ENCODE measurements at places on chromosomes 12 and 14. TPM values are rescaled to one million over a fixed set of nuclear protein-coding genes. Genes with fewer than 3 reads are reported as not detected.
A peak's percentile ranks its signal among the peaks of the same experiment; 100 is the strongest.

The AHNAK2 gene
- total RNA-seq: 0.02 TPM

The FAM90A1 gene
- 0.31 TPM for total RNA-seq

The PDZRN4 gene
- total RNA-seq: not detected

DNA sequence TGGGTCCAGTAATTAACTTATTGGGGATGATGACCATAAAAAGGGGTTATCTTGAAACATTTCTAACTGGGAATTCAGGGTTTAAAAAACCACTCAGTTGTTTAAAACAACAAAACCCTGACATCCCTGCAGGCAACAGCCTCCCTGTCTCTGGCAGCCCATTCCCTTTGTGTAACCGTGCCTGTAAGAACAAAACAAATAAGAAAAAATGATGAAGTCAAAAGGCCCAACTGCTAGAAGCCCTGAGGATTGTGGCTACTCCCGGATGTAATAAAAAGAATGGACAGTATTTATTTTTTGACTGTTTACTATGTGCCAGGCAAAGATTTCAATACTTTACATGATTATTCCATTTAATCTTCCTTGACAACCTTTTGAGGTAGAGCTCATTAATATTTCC, 75.3 kb downstream of the TMCC3 start:
- no peak for DNase-seq

DNA sequence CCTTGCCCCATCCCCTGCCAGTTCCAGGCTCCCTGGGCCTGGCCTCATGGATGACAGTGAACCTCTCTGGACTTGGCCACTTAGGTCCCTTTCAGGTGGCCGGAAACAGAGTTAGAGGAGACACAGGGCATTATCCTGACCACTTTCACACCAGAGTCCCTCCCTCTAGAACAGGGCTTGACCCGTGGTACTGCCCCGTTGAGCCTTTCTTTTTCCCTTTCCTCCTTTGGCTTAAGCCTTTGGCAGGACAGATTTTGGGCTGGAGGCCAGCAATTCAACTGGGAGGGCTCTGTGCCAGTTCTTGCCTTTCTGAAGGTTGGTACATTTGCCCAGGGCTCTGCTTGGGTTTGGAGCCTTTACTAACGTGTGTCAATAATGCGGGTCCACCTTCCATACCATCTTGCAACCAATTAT, 22.8 kb downstream of the TPCN1 start:
- no peak for DNase-seq

DNA sequence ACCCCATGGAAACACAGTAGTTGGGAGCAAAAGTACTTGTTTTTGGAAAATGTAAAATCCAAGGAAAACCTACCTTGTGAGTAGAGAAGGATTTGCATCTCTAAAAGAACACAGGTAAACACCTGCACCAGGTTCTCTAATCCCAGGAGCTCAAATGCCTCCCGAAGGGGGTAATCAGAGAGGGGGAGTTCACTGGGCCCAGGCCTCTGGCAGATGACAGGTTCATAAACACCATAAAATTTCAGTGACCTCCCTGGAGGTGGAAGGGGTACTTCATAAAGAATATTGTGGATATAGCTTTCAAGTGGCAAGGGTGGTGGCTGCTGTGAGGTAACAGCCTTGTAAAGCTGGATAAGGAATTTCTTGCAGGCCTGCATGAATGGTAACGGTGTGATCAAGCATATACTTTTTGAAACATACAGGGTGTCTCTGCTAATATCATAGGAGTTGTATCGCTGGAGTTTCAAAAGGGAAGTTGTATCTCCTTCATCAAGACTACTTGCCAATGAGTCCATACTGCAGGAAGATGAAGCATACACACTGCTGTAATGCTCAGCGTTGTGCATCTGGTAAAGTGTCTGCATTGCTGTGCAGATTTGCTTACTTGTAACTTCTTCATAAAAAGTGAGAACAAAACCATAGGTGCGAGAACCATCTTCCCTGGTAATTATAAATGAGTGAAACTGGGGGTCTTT, 111.3 kb downstream of the DENND5B start:
- no peak for DNase-seq

- DNase-seq: no peak
These were observed 52.2 kb downstream of the LRP6 start for GRCh38 chr12:12214635-12215131.

The PFKM gene
- 87.3 TPM for total RNA-seq

DNA sequence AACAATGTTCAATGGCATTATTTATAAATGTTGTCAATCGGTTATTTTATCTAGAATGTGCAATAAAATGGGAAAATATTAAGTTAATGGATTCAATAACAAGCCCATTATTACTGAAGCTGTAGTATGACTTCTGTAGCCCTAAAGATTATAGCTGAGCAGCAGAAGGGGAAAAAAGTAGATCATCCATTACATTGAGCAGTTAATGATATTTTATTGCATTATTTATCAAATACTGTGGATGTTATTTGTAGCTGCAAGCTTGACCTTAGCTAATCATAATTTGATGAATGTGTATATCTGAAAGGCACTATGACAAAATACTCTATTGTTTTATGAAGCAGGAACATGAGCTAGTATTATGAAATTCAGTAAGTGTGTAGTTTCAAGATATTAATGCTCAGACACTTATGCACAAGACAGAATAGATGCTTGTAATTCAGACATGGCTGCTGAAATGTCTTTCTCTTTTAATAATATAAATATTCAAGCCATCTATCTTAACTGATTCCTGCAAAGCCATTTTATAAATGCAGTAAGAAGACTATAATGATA, 131.5 kb upstream of the MGAT4C start:
- DNase-seq: no peak

The ADAM21 gene
- total RNA-seq: not detected

GRCh38 chr12:12056951-12057350, 13.8 kb upstream of the BCL2L14 start:
- no peak for DNase-seq

GRCh38 chr12:14901228-14901562, 15.5 kb upstream of the MGP start:
- DNase-seq: no peak

- no peak for DNase-seq
These were observed 87.8 kb downstream of the KNTC1 start for GRCh38 chr12:122614839-122615238.

DNA sequence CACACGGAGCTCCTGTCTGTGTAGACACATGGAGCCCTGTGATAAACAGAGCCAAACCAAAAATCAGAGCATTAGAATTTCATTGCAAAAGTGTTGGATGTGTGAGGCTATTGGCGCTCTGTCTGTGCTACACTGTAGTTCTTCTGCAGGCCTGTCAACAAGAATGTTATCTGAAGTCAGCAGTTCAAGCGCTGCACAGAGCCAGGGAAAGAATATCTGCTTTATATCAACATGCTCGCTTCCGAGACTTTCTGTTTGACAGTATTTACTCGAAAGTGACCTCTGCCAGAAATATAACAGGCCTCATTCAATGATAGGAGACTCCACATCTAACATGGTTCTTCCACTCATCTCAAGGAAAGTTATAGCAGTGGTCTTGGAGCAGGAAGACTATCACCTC, 118.3 kb downstream of the CCER1 start:
- no peak for DNase-seq

The CNTN1 gene
- total RNA-seq: not detected

DNA sequence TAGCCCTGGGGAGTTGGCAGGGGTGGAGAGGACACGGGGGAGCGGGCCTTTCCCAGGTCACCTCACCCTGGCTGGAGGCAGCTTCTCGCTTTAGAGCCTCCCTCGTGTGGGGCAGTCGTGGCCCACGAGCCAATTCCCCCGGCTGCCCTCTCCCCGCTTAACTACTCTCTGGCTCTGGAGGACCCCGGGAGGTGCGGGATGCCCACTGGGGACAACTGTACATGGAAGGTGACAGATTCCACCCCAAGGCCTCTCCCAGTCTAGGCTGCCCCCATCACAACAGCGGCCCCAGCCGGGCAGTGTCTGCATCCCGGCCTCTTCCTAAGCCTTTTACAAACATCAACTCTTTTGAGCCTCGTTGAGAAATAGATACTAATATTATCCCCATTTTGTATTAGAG, 78.1 kb downstream of the KIF26A start:
- no peak for DNase-seq

DNA sequence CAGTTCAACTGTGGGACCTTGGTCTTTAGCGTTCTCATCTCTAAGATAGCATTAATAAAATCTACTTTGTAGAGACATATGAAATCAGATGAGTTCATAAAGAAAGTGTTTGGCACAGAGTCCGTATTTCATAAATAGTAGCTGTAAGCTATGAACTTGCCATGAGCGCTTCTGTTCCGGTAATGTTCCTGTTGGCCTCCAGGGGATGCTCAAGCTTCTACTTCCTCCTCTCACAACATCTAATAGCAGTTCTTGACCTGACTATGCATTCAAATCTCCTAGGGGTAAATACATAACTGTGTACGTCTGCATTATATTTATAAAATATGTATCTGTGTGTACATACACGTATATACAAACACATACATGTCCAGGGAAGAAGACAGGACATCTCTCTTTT, 288.2 kb upstream of the TMPO start:
- no peak for DNase-seq

GRCh38 chr12:54056110-54056509, 2.5 kb downstream of the HOXC4 start:
- DNase-seq: no peak

- DNase-seq: no peak
These were observed 42.6 kb downstream of the BEGAIN start for GRCh38 chr14:100544506-100545141.

The SDS gene
- not detected for total RNA-seq

DNA sequence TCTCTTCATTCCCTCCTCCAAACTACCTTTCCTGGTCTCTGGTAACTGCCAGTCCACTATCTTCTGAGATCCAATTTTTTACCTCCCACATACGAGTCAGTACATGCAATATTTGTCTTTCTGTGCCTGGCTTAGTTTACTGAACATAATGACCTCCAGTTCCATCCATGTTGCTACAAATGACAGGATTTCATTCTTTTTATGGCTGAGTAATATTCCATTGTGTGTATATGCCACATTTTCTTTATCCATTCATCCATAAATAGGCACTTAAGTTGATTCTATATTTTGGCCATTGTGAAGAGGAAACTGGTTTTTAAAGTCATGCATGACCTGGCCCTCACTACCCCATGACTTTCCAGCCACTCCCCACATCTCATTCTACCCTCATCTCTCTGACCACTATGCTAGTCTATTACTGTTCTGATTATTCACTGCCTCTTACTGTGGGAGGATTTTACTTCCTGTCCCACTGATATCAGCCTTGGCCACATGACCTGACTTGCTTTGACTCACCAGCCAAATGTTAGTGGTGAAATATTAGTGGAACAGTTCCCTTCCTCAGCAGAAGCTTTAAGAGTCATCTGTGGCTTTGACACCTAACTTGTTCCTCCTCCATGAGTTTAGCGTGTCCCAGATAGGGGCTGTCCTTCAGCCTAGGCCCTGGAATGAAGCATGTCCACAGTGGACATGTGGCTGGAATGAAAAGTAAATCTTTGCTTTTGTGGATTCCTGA, 52.2 kb downstream of the GOLGA5 start:
- DNase-seq: peak; percentile 57

DNA sequence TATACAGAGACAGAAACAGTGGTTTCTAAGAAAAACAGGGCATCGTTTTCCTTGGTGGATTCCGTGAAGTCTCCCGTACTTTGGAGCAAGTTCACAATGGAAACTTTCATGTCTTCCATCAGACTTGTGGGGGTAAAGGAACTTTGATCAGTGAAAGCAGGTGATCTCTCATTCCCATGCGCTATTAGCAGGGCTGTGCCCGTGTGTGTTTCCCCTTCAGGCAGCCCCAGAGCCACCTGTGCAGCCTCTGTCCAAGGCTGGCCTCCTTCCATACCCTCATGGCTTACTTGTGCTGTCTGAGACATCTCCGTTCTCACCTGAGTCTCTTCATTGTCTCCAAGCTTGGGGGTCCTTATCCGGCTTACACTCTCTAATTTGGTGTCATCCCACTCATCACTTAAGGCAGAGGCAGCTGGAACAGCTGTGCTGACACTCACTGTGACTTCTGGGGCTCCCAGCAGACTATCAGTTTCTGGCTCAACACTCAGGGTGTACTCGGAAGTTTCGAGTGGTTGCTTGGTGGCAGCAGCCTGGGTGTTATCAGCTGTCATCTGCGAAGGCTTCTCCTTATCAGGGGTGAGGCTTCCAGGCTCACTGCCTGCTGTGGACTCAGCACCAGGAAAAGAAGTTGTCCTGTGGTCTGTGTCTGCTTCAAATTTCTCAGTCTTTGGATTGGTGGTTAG, 13.8 kb downstream of the ARMH4 start:
- DNase-seq: no peak
